ENCODE measurements at places on chromosomes 3 and 15. TPM values are rescaled to one million over a fixed set of nuclear protein-coding genes. Genes with fewer than 3 reads are reported as not detected.

The BLM gene
- total RNA-seq: 0.46 TPM

The ROPN1 gene
- not detected for total RNA-seq

DNA sequence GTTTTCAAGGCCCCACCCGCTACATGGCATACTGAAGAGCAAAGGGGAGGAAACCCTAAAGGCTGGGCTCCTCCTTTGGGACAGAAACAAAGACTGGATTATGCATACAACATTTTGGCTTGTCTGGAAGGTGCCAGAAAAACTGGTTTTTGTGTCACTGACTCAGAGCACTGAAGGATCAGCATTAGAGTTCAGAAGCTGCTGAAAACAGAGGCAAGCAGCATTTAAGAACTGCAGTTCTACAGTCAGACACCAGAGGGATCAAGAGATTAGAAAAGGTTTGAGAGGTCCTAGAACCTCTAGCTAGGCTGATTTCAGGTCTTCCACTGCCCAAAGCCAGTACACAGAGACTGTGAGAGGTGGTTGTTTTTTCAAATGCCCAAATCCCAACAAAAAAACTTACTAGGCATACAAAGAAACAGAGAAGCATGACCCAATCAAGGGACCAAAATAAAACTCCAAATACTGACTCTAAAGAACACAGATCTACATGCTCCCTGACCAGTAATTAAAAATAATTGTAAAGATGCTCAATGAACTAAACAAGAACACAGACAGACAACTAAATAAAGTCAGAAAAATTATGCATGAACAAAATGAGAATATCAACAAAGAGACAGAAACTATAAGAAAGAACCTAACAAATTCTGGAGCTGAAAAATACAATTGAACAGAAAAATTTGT lies 91.2 kb downstream of the SENP2 start:
- no peak for DNase-seq

DNA sequence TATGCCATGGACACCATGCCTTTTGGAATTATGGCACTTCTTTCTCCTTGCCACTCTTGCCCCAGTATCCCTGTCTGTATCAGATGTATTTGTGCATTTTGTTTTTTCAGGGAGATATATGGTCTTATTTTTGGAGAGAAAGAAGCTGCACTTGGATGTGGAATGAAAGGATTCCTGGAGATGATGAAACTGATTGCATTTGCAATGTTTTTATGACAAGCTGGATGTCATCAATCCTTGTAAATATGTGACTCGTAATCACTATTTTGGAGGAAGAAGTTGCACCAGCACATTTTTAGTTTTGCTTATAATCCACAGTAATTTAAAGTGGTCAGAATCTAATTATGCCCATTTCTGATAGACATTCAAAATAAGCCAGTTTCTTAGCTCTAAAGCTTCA lies 165.0 kb downstream of the NR1D2 start:
- no peak for DNase-seq

DNA sequence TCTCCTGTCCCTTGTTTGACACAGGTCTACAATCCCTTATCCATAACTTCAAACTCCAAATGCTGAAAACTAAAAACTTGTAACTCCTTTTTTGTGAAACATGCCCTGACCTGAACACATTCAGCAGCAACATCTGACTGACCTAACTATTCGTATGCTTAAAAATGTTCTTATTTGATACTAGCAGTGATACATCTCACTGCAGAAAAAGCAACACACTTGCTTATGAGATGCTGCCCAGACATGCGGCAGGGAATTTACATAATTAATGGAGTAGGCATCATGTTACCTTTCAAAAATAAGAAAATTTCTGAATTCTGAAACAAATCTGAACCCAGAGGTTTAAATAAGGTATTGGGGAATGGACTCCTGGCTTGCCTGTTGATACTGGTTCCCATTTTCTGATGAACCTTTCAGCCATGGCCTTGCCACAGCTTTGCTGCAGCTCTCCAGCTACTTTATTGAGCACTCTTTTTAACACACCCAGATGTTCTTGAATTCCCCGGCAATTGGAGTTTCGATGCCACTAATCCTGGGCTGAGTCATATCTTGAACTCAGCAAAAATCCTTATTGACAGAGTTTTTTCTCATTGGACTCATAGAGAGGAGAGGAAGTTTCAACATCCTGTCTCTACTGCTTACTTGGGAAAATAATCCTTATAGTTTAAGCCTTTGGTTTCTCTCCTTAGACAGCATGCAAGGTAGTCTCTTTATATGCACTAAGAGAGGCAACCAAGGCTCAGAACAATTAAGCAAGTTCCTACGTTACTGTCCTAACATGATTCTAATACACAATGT lies 296.6 kb upstream of the LMCD1 start:
- DNase-seq: no peak

The P2RY1 gene
- total RNA-seq: 4.9 TPM

The RAB7A gene
- 45.3 TPM for total RNA-seq

The STARD9 gene
- total RNA-seq: 25.2 TPM

- DNase-seq: no peak
Measured at GRCh38 chr3:10417847-10418246, 87.5 kb downstream of the ATP2B2 start.

DNA sequence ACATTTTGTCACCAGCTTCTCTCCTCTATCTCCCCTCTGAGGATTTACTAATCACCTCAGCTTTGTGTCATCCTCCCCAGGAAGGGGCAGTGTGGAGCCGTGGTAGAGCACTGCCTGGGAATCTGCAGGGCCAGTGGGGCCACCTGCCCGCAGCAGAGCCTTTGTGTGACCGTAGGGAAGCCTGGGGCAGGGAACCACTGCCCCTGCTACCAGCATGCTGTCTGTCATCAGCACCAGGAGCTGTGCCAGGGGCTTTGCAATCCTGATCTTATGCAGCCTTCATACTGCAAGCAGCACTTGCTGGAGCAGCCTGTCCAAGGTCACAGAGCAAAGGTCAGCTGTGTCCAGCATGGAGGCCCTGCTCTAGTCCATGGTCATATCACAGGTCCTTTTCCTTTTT lies 170.2 kb upstream of the IL12A start:
- DNase-seq: no peak

The PLA1A gene
- not detected for total RNA-seq

GRCh38 chr15:39585871-39586301 lies 5.0 kb downstream of the THBS1 start:
- DNase-seq: no peak

GRCh38 chr15:82122746-82123400 lies 77.1 kb upstream of the MEX3B start:
- peak; percentile 76 for DNase-seq

DNA sequence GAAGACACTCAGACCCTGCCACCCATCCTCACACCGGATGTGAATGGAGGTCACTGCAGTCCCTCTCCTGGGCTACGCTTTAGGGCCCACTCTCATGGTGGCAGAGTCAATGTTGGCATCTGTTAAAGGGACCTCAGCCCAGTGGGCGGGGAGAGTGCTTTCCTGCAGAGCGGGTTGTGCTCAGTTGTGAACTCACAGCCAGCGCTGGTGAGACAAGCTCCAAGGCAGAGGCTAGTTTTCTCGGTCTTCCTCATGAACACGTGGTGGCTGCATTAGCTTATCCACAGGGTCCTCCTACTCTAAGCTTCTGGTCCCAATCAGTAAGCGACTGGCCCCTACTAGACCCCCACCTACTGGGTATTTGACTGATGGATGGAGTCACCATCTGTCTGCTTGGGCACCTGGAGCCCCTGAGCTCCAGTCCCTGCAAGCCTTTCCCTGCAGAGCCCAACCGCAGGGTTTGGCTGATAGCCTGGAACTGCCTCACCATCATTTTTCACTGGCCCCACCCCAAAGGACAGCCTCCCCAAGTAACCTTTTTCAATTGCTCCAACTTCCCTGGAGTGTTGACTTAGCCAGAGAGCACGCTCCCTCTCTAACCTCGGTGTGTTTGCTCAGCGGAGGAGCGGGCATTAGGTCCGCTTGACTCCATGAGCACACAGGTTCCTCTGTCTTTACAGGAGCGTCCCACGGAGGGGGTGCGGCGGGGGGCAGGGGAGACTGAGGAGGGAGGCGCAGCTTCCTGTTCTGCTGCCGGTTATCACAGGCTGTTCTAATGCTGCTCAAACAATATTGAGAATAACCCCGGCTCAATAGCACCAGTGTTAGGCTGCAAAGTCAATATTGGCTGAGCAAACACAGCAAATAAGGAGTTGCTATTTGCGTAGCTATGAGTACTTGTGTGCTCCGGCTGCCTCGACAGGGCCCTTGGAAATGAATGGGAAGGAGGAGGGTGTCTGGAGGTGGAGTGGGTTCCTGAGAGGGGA lies 141.7 kb downstream of the RPLP1 start:
- DNase-seq: peak; percentile 39

DNA sequence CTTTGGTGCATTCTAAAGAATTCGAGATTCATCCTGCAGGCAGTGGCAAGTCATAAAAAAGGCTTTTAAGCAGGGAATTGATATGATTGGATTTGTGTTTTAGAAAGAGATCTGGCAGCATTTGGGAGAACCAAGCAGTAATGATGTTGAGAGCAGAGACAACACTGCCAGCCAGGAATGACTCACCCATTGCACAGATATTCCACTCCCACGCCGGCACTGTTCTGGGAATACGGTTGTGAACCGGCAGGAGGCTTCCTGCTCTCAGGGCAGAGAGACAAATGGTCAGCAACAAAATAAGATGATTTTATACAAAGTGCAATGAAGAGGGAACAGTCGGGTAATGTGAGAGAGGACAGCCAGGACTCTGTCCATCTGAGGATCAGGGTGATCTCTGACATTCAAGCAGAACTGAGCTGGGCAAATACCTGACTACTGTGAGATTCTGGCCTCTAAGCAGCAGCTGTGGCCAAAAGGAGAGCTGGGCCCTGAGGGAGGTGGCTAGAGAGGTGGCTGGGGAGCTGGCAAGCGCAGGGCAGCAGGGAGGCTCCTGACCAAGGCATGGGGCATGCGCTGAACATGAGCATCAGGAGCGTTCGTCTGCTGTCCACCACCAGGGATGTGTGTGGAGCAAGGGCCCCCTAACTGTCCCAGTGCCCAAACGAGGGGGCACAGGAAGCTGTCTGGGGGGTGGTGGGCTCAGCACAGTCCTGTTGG lies 56.1 kb upstream of the PLXNA1 start:
- peak; percentile 79 for DNase-seq

- no peak for DNase-seq
Measured at GRCh38 chr15:41648770-41649169, 11.4 kb upstream of the MGA start.

GRCh38 chr3:37995652-37996641 lies 5.4 kb downstream of the VILL start:
- DNase-seq: no peak

- DNase-seq: no peak
Measured at GRCh38 chr3:195570344-195570743, 13.4 kb downstream of the APOD start.

The DPPA2 gene
- total RNA-seq: not detected

The CRBN gene
- total RNA-seq: 207 TPM

DNA sequence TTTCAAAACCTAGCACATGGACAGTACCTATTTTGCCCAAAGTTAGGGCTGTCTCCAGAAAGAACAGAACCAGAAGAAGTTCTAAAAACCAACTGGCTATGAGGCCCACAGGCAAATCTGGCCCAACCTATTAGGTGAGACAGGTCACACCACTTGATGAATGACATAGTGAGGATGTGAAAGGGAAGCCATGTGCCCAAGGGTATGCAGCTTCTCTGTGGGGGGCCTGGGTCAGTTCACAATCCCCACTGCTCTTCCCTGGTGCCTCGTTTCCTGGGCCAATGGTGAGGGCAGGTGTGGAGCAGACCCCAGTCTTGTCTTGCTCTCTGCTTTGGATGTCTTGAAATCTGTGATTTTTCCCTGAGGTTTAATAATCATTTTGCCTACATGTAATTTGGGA lies 8.9 kb downstream of the INSYN1 start:
- DNase-seq: no peak

The SLC25A38 gene
- total RNA-seq: 24.3 TPM

DNA sequence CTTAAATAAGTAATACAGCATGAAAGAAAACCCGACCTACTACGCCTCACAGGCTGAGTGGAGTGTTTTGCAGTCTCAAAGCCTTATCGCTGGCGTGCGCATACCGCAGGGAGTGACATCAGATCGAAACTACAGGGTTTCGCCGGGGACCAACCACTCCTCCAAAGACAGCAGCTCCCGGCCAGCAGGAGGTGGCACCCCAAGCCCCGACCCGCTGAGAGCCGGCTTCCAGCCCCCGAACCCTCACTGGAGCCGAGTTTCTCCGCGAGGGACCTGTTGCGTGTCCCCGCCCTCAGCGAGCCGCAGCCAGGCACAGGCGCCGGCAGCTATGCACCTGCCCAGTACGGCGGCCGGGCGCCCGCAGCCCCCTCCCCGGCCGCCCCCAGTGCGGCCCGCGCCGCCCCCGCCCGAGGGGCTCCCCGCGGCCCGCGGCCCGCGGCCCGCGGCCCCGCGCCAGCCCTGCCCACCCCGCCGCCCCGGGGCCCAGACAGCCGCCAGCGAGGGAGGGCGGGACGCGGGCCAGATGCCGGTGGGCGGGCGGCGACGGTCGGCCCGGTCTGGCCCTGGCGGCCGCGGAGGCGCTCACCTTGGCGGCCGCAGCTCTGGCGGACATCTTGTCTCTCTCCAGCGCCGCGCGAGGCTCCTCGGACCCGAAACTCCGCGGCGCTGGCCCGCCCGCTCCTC lies 710 bp downstream of the TJP1 start:
- DNase-seq: peak; percentile 72

The ANKUB1 gene
- not detected for total RNA-seq

- DNase-seq: no peak
Measured at GRCh38 chr3:63990733-63991132, 32.6 kb downstream of the PSMD6 start.

DNA sequence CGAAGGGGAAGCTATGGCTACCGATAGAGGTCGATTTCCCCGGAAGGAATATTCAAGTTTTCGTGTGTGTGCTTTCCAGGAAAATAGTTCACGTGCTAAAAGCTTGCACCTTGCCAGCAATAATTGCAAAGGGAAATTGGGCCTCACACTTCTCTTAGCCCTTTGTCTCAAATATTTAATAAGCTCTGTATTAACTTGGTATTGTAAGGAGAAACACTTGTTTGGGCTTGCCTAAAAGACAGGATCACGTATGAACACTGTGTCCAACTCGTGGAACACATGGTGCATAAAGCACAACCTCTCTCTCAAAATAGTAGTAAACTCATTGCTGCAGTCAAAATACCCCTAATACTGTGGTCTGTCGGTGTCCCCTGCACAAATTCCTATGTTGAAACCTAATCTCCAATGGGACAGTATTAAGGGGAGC lies 352 bp upstream of the TMF1 start:
- DNase-seq: no peak

The ACP3 gene
- total RNA-seq: 5.6 TPM

- no peak for DNase-seq
Measured at GRCh38 chr15:40747685-40748631, 7.1 kb downstream of the RMDN3 start.

The SLC2A2 gene
- total RNA-seq: not detected

DNA sequence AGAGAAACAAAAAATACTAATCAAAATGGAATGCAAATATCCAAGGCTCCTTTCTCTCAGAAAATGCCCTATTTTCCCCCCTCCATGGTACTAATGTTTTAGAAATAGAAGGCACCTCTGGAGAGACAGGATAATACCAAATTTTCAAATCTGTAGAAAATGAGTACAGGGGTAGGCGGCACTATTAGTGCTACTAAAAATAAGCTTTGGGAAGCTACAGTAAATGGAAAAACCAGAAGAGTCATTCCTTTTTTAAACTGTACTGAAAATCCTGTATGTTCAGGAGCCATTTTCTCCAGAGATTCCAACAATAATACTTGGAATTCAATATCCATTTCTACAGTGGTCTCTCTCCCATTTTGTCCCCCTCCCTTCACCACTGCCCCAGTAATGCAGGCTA lies 320.8 kb downstream of the RORA start:
- DNase-seq: no peak

GRCh38 chr15:62593681-62594399 lies 428.8 kb upstream of the C2CD4B start:
- DNase-seq: no peak

- peak; percentile 76 for DNase-seq
Measured at GRCh38 chr15:31325595-31326155, 960 bp upstream of the KLF13 start.

Measured in uterus (tissue), 4 donors.